Small intestine (tissue), 16 donors: ENCODE measurements at places on chromosomes 6 and 20. TPM values are rescaled to one million over a fixed set of nuclear protein-coding genes. Genes with fewer than 3 reads are reported as not detected.

Gene HS3ST5
- not detected for polyA plus RNA-seq

Gene FOXC1
- polyA plus RNA-seq, result not detected

DNA sequence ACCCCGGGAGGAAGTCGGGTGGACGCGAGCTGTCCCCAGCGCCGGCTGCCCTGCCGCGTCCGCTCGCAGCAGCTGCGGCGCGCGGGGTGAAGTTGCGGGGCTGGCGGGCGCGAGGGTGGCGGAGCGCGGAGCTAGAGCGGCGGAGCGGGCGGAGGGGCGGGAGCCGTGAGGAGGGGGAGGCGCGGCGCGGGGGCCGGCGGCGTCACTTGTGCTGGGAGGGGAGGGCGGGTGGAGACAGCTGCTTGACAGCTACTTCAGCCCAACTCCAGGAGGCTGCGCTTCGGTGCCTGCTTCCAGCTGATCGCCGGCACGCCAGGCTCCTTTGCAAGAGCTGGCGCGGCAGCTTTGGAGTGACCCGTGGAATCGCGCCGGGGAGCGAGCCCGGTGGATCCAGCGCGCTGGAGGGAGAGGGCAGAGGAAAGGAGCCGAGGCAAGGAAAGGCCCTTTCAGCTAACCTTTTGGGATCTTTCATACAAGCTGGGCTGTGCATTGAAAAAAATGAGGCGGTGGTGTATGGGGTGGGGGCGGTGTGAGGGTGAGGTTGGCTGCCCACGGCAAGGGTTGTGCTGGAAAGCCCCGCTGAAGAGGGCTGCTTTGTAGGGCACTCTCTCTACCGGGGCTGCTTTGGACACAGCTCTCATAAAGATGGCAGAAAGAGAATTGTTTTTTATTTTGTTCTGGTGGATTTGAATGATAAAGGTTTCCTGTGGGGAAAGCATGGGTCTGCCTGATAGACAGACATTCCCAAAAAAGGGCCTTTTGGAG lies 24.6 kb downstream of the RIPOR2 start:
- peak overlapping the region; percentile 40 for H3K27ac ChIP-seq
- peak; percentile 65 for DNase-seq
- no peaks in the 10 kb centered on the region for H3K36me3 ChIP-seq

- H3K27me3 ChIP-seq, result no peaks in the 10 kb centered on the region
- no peak overlapping the region for H3K4me3 ChIP-seq
- H3K4me1 ChIP-seq, result no peaks in the 10 kb centered on the region
- no peak for DNase-seq
- no peak overlapping the region for H3K27ac ChIP-seq
Observed at GRCh38 chr6:132730560-132730959, 16.7 kb upstream of the VNN1 start.

Gene BPIFB4
- polyA plus RNA-seq, result not detected

GRCh38 chr6:38522322-38522721 lies 117.4 kb downstream of the BTBD9 start:
- H3K27me3 ChIP-seq, result no peaks in the 10 kb centered on the region
- H3K36me3 ChIP-seq, result peaks cover 3% of the 10 kb centered on the region
- H3K4me1 ChIP-seq, result peaks cover 5% of the 10 kb centered on the region

DNA sequence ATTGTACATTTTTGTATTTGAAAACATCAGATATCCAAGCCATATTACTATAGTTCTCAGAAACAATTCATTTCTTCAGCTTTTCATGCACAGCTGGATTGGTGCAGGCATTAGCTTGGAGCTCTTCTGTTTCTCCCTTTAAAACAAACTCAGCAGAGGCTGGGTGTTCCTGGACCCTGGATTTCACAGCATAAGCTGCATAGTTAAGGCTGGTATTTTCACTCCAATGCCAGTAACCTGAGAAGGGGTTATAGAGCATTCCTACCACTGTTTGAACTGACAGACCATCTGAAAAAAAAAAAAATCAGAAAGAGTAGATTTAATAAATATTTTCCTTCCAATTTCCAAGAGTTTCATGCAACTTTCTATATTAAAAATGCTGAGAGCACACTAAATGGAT lies 20.1 kb upstream of the FAXC start:
- H3K36me3 ChIP-seq, result peaks cover 2% of the 10 kb centered on the region
- no peak overlapping the region for H3K27ac ChIP-seq
- no peak for DNase-seq
- no peak overlapping the region for H3K4me3 ChIP-seq

- no peaks in the 10 kb centered on the region for H3K36me3 ChIP-seq
- peak overlapping the region; percentile 76 for H3K27ac ChIP-seq
- peak; percentile 72 for DNase-seq
- peaks cover 7% of the 10 kb centered on the region for H3K4me1 ChIP-seq
- H3K4me3 ChIP-seq, result peak overlapping the region; percentile 72
Observed at GRCh38 chr6:110178626-110179405, 654 bp downstream of the WASF1 start.

- H3K4me3 ChIP-seq, result peak overlapping the region; percentile 42
- peaks cover 19% of the 10 kb centered on the region for H3K27me3 ChIP-seq
- H3K4me1 ChIP-seq, result peaks cover 14% of the 10 kb centered on the region
- H3K27ac ChIP-seq, result no peak overlapping the region
- no peak for DNase-seq
Observed at GRCh38 chr6:37783856-37784584, 35.5 kb upstream of the ZFAND3 start.

DNA sequence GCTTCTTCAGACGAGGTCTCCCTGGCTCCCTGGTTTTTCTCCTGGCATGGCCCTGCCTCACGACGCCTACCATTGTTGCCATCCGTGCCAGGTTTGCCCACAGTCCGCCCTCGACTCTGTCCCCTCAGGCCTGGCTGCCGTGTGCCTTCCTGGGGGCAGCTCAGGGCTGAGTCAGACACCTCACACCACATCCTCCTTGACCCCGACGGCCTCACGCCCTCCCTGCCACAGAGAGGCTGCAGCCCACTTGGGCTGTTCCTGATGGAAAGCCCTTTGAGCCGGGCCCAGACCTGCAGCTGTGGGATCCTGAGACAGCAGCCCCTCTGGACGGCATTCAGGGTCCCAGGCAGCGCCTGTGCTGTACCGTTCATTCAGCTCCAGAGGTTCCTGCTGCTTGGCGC lies 108.3 kb downstream of the PSMB1 start:
- H3K36me3 ChIP-seq, result no peaks in the 10 kb centered on the region
- no peak overlapping the region for H3K27ac ChIP-seq
- no peaks in the 10 kb centered on the region for H3K27me3 ChIP-seq
- no peak for DNase-seq

DNA sequence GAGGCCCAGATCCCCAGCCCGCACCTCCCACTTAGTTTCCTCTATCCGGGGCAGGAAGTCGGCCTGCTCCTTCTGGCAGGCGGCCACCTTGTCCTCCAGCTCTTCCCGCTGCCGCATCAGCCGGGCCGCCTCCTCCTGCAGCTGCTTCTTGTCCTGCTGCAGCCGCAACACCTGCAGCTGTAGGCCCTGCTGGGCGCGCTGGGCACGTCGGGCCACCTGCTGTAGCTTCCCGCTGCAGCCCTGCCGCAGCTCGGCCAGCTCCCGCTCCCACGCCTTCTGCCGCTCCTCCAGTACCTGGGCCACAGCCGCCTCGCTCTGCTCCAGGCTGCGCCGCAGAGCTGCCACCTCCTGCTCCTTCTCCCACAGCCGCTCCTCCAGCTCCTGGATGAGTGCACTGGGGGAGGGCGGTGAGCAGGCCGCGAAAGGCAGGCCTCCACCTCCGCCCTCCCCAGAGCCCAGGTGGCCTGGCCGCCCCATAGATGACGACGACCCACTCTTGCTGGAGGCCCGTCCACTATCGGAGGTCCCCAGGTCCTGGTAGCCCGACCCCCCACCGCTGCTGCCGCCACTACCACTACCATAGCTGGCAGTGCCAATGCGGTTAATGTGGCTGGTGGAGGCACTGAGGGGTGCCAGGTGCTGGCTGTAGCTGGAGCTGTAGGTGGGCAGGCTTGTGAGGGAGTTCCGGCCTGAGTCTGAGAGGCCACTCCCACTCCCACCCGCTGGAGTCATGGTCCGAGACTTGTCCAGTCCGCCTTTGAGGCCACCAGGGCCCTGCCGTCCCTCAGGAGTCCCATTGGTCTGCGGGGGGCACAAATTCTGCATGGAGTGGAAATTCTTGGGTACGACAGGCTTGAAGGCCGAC lies 6.0 kb upstream of the FASTKD5 start:
- H3K27me3 ChIP-seq, result no peaks in the 10 kb centered on the region
- H3K4me3 ChIP-seq, result no peak overlapping the region
- peak; percentile 39 for DNase-seq
- H3K4me1 ChIP-seq, result peaks cover 1% of the 10 kb centered on the region

DNA sequence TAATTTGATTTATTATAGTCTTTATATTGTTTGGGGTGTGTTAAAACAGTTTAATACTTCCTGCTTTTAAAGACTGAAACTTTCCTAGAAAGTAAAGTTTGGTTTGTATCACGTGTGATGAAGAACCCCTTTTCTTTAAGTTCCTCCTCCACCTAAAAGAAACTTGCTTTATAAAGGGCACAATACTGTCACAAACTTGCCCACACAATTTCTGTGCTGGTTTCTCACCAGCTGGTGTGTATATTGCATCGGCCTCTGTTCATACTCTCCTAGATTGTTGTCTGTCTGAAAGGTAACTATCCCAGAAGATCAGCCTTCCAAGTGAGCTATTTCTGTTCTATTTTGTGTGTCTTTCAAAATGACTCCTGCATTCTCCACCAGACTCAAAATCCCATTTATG lies 46.9 kb downstream of the ANKRD6 start:
- H3K4me3 ChIP-seq, result no peak overlapping the region
- no peaks in the 10 kb centered on the region for H3K36me3 ChIP-seq
- H3K27me3 ChIP-seq, result no peaks in the 10 kb centered on the region
- H3K27ac ChIP-seq, result no peak overlapping the region
- no peak for DNase-seq

GRCh38 chr20:36236786-36237121 lies 476 bp downstream of the AAR2 start:
- H3K27ac ChIP-seq, result peak overlapping the region; percentile 86
- H3K27me3 ChIP-seq, result no peaks in the 10 kb centered on the region
- H3K36me3 ChIP-seq, result peaks cover 18% of the 10 kb centered on the region
- DNase-seq, result no peak
- peak overlapping the region; percentile 95 for H3K4me3 ChIP-seq

GRCh38 chr20:49043000-49043399 lies 3.1 kb upstream of the CSE1L start:
- H3K27me3 ChIP-seq, result no peaks in the 10 kb centered on the region
- peaks cover 4% of the 10 kb centered on the region for H3K36me3 ChIP-seq
- H3K4me1 ChIP-seq, result peaks cover 2% of the 10 kb centered on the region
- DNase-seq, result no peak
- H3K27ac ChIP-seq, result no peak overlapping the region

GRCh38 chr6:135922746-135923145 lies 71.2 kb downstream of the PDE7B start:
- H3K4me3 ChIP-seq, result no peak overlapping the region
- no peaks in the 10 kb centered on the region for H3K27me3 ChIP-seq
- no peaks in the 10 kb centered on the region for H3K36me3 ChIP-seq
- no peaks in the 10 kb centered on the region for H3K4me1 ChIP-seq
- DNase-seq, result no peak
- no peak overlapping the region for H3K27ac ChIP-seq
